ENCODE measurements at places on chromosomes 5 and 9. TPM values are rescaled to one million over a fixed set of nuclear protein-coding genes. Genes with fewer than 3 reads are reported as not detected.
A peak's percentile ranks its signal among the peaks of the same experiment; 100 is the strongest.

TSPAN17 gene
- total RNA-seq, result 15.5 TPM

GRCh38 chr9:107389617-107390071 is 99.9 kb downstream of the KLF4 start:
- no peaks in the 10 kb centered on the region for H3K36me3 ChIP-seq
- no peak overlapping the region for H3K4me3 ChIP-seq
- no peaks in the 10 kb centered on the region for H3K27me3 ChIP-seq
- H3K4me1 ChIP-seq, result peaks cover 27% of the 10 kb centered on the region

GRCh38 chr9:131876486-131876885 is 136.6 kb upstream of the RAPGEF1 start:
- no peaks in the 10 kb centered on the region for H3K27me3 ChIP-seq
- no peak for DNase-seq
- no peak overlapping the region for H3K4me3 ChIP-seq
- H3K27ac ChIP-seq, result no peak overlapping the region

- no peaks in the 10 kb centered on the region for H3K27me3 ChIP-seq
- H3K36me3 ChIP-seq, result no peaks in the 10 kb centered on the region
- H3K4me1 ChIP-seq, result no peaks in the 10 kb centered on the region
- H3K4me3 ChIP-seq, result no peak overlapping the region
- H3K27ac ChIP-seq, result no peak overlapping the region
- no peak for DNase-seq
Measured at GRCh38 chr9:106072421-106072820, 378.1 kb downstream of the TMEM38B start.

DNA sequence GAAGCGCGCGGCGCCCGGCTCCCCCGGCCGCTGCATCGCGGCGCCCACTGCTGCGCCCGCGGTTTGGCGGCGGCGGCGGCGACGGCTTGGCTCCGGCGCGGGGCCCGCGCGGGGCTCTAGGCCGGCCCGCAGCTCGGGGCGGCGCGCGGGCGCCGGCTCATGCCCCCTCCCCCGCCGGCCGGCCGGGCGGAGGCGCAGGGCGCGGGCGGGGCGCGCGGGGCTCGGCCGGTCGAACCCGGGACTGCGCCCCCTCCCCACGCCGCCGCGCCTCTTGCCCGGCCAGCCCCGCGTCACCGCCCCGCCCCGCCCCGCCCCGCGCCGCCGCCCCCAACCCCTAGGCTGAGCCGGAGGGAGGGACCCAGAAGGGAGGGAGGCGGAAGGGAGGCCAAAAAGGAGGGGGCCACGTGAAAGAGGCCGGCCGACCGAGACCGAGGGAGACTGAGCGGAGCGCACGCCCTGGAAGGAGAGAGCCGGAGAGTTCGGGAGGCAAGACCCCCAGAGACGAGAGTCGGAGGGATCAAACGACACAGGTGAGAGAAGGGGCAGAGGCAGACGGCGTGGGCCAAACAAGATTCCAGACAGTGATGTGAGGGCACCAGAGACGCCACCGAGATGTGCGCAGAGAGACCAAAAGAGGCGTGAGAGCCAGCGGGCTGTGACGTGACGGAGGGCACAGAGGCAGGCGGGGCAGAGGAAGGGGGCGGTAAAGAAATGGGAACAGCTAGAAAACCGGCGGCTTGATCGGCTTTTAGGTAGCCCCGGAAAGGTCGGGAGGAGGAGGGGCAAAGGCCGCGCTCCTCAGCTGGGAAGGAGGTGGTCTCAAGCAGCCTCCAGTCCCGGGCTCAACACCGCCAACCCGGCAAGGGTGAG is at the start of gene BARX1:
TSS of gene BARX1 (minus strand) at position 245 of the 870 bp plus-strand sequence. CDS start at position 36, 209 bp downstream.
- H3K27ac ChIP-seq, result no peak within 1 kb of the TSS
- no peak for DNase-seq
- peaks cover 95% of the 10 kb centered on the region for H3K27me3 ChIP-seq
- H3K4me3 ChIP-seq, result peak within 1 kb of the TSS; percentile 33
- H3K36me3 ChIP-seq, result no peaks in the 10 kb centered on the region

DNA sequence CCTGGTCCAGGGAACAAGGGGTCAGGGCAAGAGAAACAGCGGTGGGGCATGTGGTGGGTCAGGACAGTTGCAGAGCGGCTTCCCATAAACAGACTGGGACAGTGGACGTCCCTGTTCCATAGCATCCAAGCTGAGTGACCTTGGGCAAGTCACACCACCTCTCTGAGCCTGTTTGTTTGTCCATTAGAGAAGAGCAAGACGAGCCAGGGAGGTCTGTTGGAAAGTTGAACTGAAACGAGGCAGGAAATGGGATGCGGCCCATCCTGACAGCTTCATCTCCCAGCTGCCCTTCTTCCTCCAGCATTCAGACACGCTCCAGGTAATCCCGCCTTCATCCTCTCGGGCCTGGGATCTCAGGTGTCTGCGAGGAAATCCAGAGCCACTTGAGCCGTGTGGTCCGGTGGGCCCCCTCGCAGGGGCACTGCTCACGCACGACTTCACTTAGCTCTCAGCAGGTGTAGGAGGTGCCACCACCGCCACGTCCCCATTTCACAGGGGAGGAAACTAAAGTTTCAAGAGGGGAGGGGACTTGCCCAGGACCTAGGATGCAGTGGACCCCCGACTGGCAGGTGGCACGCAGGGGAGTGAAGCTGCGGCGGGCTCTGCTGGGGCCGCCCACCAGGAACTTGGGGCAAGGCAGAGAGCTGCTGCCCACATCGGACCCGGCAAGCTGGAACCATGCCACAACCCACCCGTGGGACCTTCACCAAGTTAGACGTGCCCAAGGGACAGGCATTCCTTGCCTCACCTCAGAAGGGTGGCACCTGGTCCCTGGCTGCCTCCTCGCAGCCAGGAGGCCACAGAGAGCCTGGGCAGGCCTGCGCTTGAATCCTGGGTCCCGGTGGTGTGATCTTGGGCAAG is 13.0 kb downstream of the PTGES2 start:
- H3K27ac ChIP-seq, result no peak overlapping the region
- H3K27me3 ChIP-seq, result no peaks in the 10 kb centered on the region
- no peak for DNase-seq
- H3K36me3 ChIP-seq, result peaks cover 18% of the 10 kb centered on the region
- H3K4me3 ChIP-seq, result no peak overlapping the region

Data from muscle of leg (tissue), 16 donors.